Activated naive CD8-positive, alpha-beta T cell treated with anti-CD3 and anti-CD28 coated beads for 36 hours (primary cell): ENCODE measurements at places on chromosomes 16 and 17. TPM values are rescaled to one million over a fixed set of nuclear protein-coding genes. Genes with fewer than 3 reads are reported as not detected.

GRCh38 chr17:82647593-82648164, 565 bp downstream of the WDR45B start:
- peak; percentile 60 for DNase-seq

Gene ITGAD
- total RNA-seq, result not detected

Gene ATP1B2
- total RNA-seq, result not detected

DNA sequence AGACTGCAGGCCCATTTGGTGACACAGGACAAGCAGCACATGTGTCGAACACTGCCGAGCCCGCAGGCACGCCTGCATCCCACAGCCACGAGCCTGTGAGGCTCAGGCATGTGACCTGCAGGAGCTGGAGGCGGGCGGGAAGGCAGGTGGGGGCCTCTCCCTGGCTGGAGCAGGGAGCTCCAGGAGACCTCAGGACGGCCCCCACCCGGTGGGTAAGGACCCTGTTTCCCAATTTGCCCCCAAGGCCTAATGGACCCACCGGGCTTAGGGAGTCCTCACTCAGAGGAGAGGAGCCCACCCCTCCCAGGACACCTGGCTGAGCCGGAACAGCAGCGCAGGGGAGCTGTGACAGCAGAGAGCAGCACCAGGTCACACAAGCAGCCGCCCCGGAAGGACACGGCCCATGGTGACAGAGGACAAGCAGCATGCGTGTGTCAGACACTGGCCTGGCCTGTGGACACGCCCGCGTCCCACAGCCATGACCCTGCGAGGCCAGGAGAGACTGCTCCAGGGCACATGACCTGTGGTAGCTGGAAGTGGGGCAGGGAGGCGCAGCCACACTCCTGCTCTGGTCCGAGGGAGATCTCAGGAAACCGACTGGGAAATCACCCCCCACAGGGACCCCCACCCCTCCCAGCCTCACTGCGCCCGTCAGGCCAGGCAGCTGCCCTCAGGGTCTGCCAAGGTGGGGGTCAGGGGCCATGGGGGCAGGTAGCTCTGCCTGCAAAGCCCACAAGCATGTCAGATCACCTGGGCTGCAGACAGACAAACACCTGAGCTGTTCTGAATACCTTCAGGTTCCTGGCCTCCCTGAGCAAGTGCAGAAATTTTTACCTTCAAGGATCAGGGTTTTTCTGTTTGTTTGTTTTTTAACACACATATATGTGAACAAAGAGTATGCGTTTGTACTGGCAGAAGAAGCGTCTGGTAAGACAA, 2.4 kb downstream of the SPSB3 start:
- DNase-seq, result no peak

DNA sequence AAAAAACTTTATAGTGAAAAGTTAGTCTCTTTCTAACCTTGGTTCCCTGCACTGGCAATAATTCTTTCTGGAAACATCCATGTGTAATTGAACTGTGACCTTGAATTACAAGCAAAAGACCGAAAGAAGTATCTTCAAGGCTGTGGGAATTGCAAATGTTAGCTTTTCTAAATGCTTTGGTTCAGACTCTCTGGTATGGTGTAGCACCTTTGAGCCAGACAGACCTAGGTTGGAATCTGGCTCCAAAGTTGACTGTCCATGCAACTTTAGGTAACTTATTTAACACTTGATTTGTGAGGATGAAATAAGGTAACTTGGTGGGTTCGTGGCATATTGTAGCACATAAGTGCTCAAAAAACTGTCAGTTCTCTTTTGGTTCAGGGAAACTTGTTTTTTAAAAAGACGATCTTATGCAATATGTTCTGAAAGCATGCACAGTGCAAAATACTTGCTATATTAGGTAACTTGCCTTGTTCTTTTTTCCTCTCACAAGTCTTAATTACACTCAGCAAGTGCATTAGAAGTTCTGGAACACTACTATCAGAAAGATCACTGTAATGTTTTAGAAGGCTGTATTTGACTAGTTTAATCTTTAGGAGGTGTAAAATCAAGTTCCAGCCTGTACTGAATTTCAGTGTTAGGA, 46.3 kb downstream of the TANGO6 start:
- no peak for DNase-seq

GRCh38 chr17:60231691-60232090, 81.9 kb downstream of the CA4 start:
- no peak for DNase-seq

GRCh38 chr17:74117999-74118421, 85.5 kb upstream of the RPL38 start:
- no peak for DNase-seq

Gene RNPS1
- 403 TPM for total RNA-seq

Gene DNAJA3
- 107 TPM for total RNA-seq

Gene TMEM100
- total RNA-seq, result not detected

Gene NOXO1
- 0.35 TPM for total RNA-seq

GRCh38 chr17:3712811-3713463, 10.8 kb upstream of the HASPIN start:
- peak; percentile 24 for DNase-seq

GRCh38 chr17:40915721-40916256, 21.7 kb downstream of the KRT23 start:
- no peak for DNase-seq

- DNase-seq, result no peak
Measured at GRCh38 chr16:77662246-77662645, 60.1 kb upstream of the NUDT7 start.

GRCh38 chr16:30665155-30665829, 7.1 kb downstream of the FBRS start:
- DNase-seq, result no peak

DNA sequence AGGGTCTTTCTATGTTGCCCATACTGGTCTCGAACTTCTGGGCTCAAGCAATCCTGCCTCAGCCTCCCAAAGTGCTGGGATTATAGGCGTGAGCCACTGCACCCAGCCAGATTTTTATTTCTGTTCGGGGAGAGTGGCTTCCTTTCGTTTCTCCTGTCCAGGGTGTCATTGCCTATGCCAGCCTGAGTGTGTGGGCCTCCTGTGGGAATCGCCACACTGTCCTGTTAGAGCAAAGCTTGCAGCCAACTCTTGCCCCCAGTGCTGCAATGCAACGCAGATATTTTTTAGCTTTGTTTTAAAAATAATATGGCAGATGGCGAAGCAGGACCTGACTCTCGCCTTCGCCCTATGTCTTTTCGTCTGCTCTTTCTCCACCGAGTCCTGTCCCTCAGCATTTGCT, 395.0 kb downstream of the SNX29 start:
- no peak for DNase-seq

- no peak for DNase-seq
Measured at GRCh38 chr17:70786081-70786480, 616.7 kb downstream of the KCNJ2 start.

GRCh38 chr16:46743232-46743719, 4.9 kb downstream of the MYLK3 start:
- no peak for DNase-seq

Gene CSH2
- not detected for total RNA-seq

Gene MEOX1
- 0.14 TPM for total RNA-seq
